ENCODE measurements at places on chromosomes 7 and 10.

DNA sequence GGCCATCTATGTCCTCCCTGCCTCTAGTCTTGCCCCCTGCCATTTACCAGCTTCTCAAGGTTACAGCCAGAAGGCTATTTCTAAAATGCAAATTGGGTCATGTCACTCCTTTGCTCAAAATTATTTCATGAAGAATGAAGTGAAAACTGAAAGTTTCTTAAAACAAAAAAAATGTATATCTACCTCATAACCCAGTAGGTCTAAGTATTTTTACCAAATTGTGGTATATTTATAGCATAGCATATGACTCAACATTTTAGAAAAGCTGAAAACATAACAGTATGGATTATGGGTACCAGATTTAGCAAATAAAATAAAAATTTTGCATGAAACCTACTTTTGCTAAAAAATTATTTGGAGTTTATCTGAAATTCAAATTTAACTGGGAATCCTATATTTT is 78.4 kb downstream of the SLC16A9 start:
- no peak for DNase-seq

DNA sequence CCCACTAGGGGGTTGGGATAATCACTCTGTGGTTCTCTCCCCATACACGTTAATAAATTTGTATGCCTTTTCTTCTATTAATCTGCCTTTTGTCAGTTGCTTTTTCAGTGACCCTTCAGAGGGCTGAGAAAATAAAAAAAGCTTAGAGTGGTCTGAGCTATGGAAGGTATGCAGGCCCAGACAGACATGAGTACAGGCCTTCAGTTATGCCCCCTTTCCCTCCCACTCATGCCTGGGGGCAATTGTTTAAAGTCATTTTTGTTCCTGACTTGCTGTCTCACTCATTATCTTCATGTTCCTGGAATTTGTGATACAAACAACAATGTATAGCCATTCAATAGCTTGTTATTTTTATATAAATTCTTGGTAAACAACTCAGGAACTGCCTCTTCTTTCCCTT is 170.8 kb downstream of the AKR1D1 start:
- no peak for DNase-seq

DNA sequence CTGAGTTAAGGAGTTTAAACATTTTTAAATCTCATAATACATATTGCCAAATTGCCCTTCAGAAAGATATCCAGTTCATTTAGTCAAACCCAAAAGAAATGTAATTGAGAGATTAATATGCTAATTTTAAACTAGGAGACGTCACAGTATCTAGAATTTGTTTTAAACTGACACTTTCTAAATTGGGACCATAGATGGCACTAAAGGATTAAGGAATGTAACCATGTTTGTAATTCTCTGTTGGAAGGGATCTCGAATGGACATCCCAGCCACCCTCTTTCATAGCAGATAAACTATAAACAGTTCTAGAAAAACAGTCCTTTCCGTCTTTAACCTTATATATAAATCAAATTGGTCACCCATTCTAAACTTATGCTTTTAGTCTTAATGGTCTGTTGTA is 30.0 kb upstream of the SAMD9L start:
- DNase-seq, result no peak

DNA sequence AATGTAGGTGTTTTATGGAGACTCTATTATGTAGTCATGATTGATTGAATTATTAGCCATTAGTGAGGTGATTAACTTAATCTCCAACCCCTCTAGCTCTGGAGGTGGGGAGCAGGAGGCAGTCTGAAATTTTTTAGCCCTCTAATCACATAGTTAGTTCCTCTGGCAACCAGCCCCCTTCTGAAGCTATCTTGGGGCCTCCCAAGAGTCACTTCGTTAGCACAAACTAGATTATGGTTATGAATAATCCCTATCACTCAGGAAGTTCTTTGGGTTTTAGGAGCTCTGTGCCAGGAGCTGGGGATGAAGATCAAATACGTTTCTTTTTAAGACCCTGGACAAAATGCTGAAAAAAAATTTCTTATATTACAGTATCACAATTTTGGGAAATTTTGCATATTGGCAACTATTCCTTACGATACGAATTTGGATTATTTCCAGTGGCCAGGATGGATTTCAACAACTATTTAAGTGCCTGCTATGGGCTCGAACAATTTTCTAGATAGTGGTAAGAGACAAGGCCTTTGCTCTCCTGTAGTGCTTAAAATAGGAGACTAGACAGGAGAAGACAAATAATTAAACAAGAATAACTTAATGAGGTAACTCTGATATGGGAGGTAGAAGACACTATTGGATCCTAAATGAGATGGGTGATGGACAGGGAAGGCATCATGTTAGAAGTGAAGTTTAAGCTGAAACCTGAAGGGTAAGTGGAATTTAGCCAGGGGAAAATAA is 52.9 kb downstream of the BTAF1 start:
- no peak for DNase-seq

DNA sequence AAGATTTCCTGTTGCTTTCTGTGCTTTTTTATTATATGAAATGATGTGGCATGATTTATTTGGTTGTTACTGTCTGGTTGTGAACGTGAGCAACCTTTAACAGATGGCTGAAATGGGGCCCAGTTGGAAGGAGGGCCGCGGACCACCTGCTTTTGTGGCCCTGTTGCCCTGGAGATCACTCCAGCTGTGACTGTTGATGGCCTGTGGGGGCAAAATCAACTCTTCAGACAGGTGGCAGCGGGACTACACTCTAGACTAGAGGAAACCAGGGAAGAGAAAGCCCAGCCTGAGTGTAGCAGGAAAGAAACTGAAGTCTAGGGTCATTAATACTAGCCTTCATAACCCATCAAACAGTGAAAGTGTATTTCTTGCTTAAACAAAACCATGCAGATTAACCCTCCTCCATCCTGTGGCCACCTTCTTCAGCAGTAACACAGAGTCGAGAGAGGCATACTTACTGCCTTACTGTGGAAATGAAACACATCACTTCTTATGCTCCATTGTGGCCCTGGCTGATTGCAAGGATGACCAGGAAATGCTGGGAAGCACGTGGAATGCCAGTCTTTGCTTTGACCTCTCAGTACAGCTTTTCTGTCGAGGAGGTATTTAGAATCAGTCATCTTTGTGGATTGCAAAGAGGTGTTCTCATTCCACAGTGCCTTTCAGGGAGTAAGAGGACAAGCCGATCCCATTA is 80.5 kb downstream of the CCNY start:
- no peak for DNase-seq

DNA sequence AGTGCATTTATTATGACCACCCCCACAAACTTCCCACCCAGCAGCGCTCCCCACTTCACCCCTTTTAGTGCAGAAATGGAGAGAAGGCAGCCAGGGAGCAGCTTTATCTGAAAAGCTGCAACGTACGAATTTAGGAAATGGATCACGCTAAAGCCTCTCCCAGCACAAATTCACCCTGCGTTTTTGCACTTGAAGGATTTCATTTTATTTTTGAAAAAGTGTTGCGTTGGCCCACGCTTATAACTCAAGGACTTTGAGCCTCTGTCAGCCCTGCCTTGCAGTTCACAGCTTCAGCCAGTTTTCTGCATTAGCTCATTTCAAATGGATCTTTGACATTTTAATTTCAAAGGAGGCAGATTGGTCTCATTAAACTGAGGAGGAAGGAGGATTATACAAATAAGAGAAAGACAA is 556.1 kb downstream of the KCNMA1 start:
- DNase-seq, result no peak

DNA sequence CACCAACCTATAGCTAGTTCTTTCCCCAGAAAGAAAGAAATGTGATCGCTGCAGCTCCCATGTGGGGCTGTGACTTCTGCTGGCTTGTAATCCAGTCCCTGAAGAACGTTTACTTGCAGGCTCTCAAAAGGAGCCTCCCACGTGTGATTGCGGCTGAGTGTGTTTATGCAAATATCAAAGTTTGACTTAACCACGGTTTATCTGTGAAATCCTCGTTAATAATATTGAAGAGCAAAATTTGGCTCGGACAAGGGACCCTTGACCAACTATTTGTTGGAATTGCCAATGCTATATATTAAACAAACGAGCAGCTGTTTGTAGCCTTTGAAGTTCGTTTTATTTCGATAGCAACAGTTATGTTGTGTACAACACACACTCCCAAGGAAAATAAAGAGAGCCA is 470.1 kb upstream of the NRP1 start:
- DNase-seq, result no peak

DNA sequence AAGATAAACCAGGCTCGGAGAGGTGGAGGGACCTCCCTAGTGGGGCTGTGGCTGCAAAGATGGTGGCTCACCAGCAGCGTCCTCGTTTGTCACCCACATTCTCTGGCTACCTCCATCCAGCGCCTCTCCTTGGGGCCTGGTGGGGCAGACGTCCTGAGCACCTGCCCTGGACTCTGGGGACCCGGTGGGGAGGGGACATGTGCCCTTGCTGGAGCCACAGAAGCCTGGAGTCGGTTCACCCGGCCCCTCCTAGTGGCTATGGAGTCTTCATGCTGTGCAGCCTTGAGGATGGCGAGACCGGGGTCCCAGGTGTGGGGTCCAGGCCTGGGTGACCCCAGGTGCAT is 14.5 kb downstream of the TTYH3 start:
- no peak for DNase-seq

DNA sequence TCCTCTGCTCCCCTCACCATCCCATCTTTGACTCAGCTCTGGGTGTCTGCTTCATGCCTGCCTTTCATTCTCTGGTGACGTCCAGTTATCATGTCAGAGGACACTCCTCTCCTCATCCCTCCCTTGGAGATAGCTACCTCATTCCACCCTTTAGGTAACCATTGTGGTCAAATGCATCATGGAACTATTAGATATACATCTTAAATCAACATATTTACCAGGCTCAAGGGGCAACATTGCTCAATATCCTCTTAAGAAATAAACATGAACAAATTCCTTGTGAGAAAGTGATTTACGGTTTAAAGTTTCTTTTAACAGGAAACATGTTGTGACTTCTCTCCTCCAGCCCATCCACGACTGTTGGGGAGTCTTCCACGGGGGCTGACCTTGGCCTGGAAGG is 511.6 kb upstream of the IGFBP3 start:
- no peak for DNase-seq

DNA sequence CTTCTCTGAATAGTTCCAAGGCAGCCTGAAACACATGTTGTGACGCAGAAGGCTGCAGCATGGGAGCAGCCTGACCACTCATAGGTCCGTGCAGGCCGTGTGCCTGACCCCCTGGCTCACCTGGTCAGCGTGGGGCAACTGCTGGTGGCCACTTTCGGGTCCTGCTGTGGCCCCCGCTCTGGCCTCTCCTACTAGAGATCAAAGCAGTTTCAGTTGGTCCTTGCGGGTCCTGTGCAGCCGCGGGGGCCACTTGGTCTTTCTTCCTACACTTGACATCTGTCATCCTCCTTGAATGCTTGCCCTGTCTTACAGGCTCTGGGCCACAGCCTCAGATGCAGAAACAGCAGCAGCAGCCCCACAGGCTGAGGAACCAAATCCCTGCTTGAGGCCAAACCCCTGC is 320.8 kb upstream of the ZNF32 start:
- DNase-seq, result no peak

- DNase-seq, result no peak
Observed at GRCh38 chr10:48509974-48510692, 94.7 kb downstream of the ARHGAP22 start.

- DNase-seq, result no peak
Observed at GRCh38 chr7:42913591-42913990, 1.7 kb upstream of the C7orf25 start.

DNA sequence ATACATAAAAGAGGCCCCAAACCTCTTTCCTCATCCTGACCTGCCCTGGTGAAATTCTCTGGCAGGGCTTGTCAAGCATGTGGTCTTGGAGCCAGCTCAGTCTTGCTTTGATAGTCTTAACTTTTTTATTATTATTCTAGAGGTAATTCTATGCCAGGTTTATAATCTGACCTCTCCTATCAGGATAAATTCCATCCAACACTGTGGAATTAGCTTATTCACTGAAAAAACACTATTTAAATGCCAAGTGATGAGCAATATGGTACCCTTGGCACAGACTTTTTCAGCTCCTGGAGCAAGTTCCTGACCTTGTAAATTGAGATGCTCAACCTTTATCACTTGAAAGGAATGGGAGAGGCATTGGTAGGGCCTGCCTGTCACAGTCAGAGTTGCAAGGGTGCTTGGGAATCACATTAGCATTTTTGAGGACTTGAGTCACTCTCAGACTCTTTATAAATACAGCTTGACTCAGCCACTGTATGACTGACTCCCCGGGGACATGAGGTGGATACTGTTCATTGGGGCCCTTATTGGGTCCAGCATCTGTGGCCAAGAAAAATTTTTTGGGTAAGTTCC is at the start of gene CPA4:
Gene CPA4, plus strand, starts transcription at position 480 of the 576 bp plus-strand sequence. Its CDS starts 20 bp downstream, at position 500.
- DNase-seq, result no peak

DNA sequence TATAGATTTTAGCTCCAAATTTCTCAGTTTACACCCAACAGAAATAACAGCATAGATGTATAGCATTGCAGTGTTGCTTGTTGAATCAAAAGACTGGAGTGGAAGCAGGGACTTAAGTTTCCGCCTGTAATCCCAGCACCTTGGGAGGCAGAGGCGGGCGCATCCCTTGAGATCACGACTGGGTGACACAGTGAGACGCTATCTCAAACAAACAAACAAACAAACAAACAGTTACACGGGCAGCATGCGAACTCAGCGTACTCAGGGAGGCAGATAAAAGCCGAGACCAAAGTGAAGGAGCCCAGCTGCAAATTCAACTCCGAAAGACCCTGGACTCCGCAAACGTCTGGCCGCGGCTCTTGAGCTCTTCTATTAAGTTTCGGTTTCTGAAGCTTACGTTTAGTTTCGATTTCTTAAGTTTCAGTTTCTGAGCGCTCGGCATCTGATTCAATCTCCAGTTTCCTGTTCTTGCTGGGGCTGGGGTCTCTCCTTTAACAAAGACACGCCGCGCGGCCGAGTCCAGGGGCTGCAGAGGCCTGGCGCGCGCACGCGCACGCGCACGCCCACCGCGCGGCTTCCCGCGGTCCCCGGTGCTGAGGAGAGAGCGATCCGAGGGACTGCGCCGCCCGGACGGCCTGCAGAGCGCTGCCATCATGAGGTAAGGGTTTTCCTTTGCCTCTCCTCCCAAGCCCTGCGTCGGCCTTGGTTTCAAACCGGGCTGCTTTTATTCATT is at the start of gene IFIT5:
Gene IFIT5, plus strand, starts transcription at position 423 of the 733 bp plus-strand sequence. Its CDS starts 231 bp downstream, at position 654.
- peak; percentile 38 for DNase-seq

GRCh38 chr10:52216852-52217251 is 97.2 kb upstream of the DKK1 start:
- DNase-seq, result no peak

GRCh38 chr10:88918191-88918905 is 34.2 kb downstream of the ACTA2 start:
- no peak for DNase-seq

DNA sequence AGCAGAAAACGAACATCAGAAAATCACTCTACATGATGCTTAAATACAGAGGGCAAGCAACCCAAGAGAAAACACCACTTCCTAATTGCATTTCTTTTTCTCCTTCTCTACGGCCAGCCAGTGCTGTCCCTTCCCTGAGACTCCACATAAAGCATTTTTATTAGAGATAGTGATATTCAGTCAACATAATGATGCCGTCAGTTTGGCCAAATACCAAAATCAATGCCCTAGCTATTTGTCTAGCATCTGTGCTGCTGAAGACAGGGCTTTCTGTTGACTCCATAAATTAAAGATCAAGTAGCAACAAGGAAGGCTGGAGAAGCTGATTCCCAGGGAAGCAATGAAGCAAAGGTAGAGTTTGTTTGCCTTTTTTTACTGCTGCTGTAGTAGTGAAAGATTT is 1024.9 kb downstream of the REEP3 start:
- DNase-seq, result no peak

All from stimulated activated CD8-positive, alpha-beta memory T cell treated with anti-CD3 and anti-CD28 coated beads, Interleukin-7, amount 100 ng/mL, for 48 hours (primary cell).